ENCODE measurements at places on chromosomes 5 and 9.
A peak's percentile ranks its signal among the peaks of the same experiment; 100 is the strongest.

DNA sequence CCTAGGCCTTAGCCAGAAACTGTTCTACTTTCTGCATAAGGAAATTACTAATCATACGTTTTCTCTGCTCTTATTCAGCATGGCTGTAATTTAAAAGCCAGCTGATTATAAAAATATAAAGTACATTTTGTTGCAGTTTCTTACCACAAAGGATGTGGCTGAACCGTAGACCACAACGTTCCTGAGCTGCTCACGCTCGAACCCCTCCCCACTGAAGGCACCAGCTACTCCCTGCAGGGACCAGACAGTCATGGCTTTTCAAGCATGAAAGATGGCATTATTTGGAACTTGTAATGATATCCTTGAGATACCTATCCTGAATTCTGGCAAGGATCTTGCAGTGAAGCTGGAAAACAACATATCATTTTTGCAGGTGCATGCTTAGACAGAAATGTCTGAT, 91.8 kb upstream of the DMRT1 start:
- peaks cover 3% of the 10 kb centered on the region for H3K4me1 ChIP-seq
- no peaks in the 10 kb centered on the region for H3K27me3 ChIP-seq
- no peak overlapping the region for H3K4me3 ChIP-seq
- no peak overlapping the region for H3K27ac ChIP-seq

- H3K4me3 ChIP-seq, result peak overlapping the region; percentile 95
- peaks cover 6% of the 10 kb centered on the region for H3K36me3 ChIP-seq
- H3K4me1 ChIP-seq, result peaks cover 44% of the 10 kb centered on the region
- DNase-seq, result no peak
- peak overlapping the region; percentile 90 for H3K27ac ChIP-seq
- H3K27me3 ChIP-seq, result no peaks in the 10 kb centered on the region
These were observed 677 bp upstream of the ZNF79 start for GRCh38 chr9:127423476-127423933.

- H3K4me1 ChIP-seq, result no peaks in the 10 kb centered on the region
- H3K4me3 ChIP-seq, result no peak overlapping the region
- H3K27me3 ChIP-seq, result no peaks in the 10 kb centered on the region
- H3K27ac ChIP-seq, result no peak overlapping the region
- no peak for DNase-seq
- H3K36me3 ChIP-seq, result no peaks in the 10 kb centered on the region
These were observed 748.5 kb upstream of the CDH10 start for GRCh38 chr5:25393256-25393655.

DNA sequence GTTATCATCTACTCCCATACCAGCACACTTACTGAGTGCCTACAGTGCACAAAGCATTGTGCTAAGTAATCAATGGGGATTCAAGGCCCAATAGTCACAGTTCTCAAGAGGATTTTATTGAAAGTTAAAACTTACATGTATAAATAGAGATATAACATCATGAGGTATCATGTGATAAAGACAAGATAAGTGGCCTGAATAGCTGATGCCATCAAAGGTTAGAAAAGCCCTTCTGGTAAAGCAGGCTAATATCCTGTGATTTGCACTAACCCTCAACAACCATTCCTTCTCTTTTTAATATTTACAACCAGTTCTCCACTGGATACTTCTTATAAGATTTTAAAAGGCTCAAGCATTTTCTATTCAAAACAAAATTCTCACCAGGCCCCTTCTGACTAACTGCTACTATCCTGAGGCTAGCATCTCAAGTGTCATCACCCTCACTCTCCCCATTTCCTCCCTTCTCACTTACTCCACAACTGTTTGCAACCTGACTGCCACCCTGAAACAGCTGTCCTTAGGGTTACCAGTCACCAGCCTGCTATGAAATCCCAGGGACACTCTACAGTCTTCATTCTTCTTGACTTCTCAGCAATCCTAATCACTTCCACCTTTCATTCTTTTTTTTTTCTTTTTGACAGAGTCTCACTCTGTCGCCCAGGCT, 377.9 kb downstream of the ENC1 start:
- H3K27ac ChIP-seq, result no peak overlapping the region
- no peak for DNase-seq
- H3K4me3 ChIP-seq, result no peak overlapping the region
- no peaks in the 10 kb centered on the region for H3K36me3 ChIP-seq

- no peak overlapping the region for H3K4me3 ChIP-seq
- no peaks in the 10 kb centered on the region for H3K36me3 ChIP-seq
- H3K27ac ChIP-seq, result no peak overlapping the region
These were observed 49.7 kb upstream of the FST start for GRCh38 chr5:53430618-53431252.

GRCh38 chr9:34513567-34514214, 9.1 kb downstream of the ENHO start:
- H3K27ac ChIP-seq, result no peak overlapping the region
- no peaks in the 10 kb centered on the region for H3K4me1 ChIP-seq
- no peak overlapping the region for H3K4me3 ChIP-seq
- no peaks in the 10 kb centered on the region for H3K27me3 ChIP-seq

DNA sequence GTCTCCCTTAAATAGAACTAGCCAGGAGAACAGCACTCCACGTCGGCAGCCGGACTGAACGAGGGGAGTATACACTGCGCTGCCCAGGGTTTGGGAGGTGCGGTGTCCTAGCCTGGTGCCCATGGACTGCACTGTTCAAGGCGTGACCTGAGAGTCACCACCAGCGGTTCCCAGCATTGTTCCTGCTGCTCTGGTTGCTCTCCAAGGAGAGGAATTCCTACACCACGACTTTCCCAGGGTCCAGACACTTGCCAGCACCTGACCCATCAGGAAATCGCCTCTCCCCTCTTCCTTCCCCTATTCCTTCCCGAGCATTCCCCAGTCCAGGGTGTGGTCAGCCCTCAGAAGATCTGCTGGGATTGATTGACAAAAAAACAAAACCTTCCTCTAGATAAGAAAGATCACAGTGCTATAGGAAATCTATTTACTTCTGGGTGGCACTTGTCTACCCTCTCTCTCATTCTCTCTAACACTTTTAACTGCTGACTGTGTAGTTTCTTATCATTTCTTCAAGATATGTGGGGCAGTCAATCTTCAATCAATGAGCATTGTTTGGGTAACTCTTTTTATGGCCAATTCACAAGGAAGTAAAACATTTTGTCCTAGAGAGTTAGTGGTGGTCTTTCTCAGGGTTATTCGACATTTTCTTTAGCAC, 297.8 kb upstream of the ACTBL2 start:
- H3K4me1 ChIP-seq, result peaks cover 4% of the 10 kb centered on the region
- H3K4me3 ChIP-seq, result no peak overlapping the region
- H3K36me3 ChIP-seq, result no peaks in the 10 kb centered on the region
- no peaks in the 10 kb centered on the region for H3K27me3 ChIP-seq
- H3K27ac ChIP-seq, result peak overlapping the region; percentile 47

DNA sequence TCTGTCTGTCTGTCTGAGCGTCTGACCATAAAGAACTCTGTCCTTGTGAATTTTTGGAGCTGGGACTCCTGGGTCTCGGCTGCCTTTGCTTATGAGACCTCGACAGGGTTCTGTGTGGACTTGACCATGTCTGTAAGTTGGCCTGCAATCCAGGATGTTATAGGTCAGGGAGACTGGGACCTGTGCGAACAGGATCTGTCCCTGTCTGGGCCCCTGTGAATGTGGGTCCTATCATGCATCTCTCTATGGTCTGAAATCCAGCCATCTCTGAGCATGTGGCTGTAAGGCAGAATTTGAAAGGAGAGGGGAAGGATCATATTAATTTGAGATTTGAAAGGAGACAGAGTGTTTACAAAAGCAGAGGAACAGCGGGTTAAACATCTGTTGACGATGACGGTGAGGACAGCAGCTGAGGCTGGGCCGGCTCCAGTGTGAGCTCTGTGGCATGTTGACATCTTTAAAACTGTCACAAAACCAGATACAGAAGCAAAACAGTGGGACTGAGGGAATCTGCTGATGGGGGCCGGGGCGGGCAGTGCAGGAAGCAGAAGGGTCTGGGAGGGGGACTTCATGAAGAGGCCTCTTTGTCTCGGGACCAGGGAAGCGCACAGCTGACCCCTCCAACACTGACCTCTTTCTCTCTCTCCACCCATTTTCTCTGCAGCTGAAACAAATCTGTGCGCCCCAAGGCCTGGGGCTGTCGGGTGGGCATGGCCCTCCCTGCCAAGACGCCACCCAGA, 19.1 kb upstream of the MVB12B start:
- DNase-seq, result no peak
- no peaks in the 10 kb centered on the region for H3K36me3 ChIP-seq
- H3K4me3 ChIP-seq, result no peak overlapping the region
- no peaks in the 10 kb centered on the region for H3K4me1 ChIP-seq
- no peak overlapping the region for H3K27ac ChIP-seq

- no peaks in the 10 kb centered on the region for H3K36me3 ChIP-seq
- no peak for DNase-seq
These were observed 67.0 kb upstream of the SPOCK1 start for GRCh38 chr5:137566118-137566541.

DNA sequence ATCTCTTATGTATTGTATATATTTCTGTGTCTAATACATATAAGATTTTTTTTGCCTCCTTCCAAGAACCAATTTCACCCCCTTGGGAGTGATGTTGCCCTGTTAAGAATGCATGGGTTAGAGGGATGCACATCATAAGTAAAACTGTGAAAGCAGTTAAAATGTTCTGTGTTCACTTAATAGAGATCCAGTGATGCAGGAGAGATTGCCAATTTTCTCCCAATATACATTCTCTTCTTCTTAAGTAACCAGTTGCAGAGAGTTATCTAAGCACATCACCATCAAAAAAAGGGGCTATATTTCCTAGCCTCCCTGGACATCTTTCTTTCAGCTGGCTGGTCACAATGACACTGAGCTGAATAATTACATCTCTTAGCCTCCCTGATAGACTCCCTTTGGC, 307.0 kb downstream of the OSTF1 start:
- no peaks in the 10 kb centered on the region for H3K27me3 ChIP-seq
- H3K4me1 ChIP-seq, result no peaks in the 10 kb centered on the region
- no peaks in the 10 kb centered on the region for H3K36me3 ChIP-seq
- H3K27ac ChIP-seq, result no peak overlapping the region
- DNase-seq, result no peak

Measured in spleen (tissue), 13 donors.